A549 treated with RU486 at 1 μM for 4 hours (cell line): ENCODE measurements at places on chromosomes 2 and 18. TPM values are rescaled to one million over a fixed set of nuclear protein-coding genes. Genes with fewer than 3 reads are reported as not detected.

MZT2B gene
- total RNA-seq: 267 to 463 TPM (median 389 TPM) in 5 replicates

TRABD2A gene
- total RNA-seq: 7.8 to 12.1 TPM (median 11.2 TPM) in 5 replicates

QPCT gene
- total RNA-seq: 17.2 to 23.1 TPM (median 18.9 TPM) in 5 replicates

LMAN1 gene
- total RNA-seq: 17.8 to 46.1 TPM (median 34.3 TPM) in 5 replicates

IL1A gene
- 0.10 to 0.23 TPM (median 0.12 TPM) in 5 replicates for total RNA-seq
